ENCODE measurements at places on chromosomes 12 and 14. TPM values are rescaled to one million over a fixed set of nuclear protein-coding genes. Genes with fewer than 3 reads are reported as not detected.
A peak's percentile ranks its signal among the peaks of the same experiment; 100 is the strongest.

WSCD2 gene
- 2.2 TPM for total RNA-seq

CMA1 gene
- total RNA-seq, result not detected

- H3K27ac ChIP-seq, result no peak overlapping the region
- H3K4me1 ChIP-seq, result no peaks in the 10 kb centered on the region
- H3K27me3 ChIP-seq, result no peaks in the 10 kb centered on the region
- DNase-seq, result no peak
Observed at GRCh38 chr12:23803540-23803939, 145.9 kb downstream of the SOX5 start.

DNA sequence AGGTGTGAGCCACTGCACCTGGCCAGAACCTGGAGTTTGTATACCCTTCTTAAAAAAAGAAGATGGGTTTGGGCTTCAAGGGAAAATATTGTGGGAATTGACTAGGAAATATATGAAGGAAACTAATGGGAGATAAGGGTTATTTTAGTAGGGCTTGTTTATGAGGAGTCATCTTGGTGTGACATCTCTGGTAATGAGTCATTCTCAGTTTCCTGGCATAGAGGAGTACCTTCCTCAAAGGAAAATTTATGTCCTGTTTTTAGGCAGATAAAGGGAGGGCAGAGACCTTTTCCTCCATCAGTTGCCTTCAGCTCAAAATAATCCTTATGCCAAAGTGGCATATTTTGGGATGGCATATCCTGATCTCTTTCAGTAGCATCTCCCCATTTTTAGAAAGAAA is 30.6 kb upstream of the NFKBIA start:
- no peaks in the 10 kb centered on the region for H3K4me1 ChIP-seq
- no peaks in the 10 kb centered on the region for H3K36me3 ChIP-seq
- DNase-seq, result no peak
- no peak overlapping the region for H3K4me3 ChIP-seq
- no peak overlapping the region for H3K27ac ChIP-seq

DNA sequence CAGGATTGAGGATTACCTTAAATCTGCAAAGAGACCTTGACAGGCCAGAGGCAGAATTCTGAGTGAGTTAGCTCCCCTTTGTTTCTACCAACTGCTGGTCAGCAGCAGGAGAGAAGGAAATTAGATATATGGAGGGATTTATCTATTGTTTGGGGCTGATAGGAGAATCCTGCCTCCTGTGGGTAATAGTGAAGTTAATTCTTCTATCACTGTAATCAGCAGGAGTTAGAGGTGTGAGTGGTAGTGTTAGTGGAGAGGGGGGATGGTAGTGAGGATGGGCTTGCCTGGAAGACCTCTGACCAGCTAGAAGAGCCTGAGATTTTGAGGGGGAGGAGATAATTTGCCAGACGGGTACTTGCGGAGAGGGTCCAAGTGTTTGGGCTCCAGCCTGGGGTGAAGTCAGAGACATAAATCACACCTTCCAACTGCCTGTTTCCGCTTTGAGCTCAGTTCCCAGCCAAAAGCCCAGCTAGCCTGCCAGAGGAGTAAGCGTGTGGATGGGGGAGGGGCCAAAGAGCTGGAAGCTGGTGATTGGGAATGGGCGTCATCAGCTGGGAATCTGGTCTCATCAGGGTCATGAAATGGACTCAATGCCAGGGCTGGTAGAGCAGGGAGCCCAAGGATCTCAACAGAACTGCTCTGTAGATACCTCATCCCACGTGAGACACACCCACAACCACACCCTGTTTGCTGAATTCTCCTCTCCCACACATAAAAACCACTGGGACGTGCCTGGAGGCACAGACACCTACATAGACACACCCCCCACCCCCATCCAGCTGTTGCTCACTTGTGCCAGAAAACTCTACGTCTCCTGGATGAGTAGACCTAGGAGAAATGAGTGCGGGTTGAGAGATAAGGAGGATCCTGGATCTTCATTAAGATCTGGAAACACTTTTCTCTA is 13.1 kb upstream of the ITGA5 start:
- H3K36me3 ChIP-seq, result no peaks in the 10 kb centered on the region
- H3K4me1 ChIP-seq, result no peaks in the 10 kb centered on the region
- peaks cover 27% of the 10 kb centered on the region for H3K27me3 ChIP-seq
- H3K27ac ChIP-seq, result no peak overlapping the region
- H3K4me3 ChIP-seq, result peak overlapping the region; percentile 23

DNA sequence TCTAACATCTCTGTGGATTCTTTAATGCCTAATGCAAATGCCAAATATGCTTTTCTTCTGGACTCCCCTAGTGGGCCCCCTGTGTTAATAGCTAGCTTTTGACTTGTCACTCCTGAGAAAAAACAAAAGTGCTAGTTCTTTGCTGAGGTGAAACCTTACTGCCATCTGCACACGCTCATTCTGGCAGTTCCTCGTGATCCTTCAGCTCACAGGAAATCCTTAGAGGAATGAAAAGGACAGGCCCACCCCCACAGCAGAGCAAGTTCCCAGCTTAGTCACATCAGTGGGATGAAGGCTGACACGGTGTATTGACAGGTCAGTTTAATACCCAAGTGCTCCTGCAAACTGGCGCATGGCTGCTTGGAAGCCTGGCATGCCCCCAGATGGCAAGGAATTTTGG is 165.1 kb upstream of the ATP2B1 start:
- H3K4me3 ChIP-seq, result no peak overlapping the region
- H3K36me3 ChIP-seq, result no peaks in the 10 kb centered on the region
- H3K27ac ChIP-seq, result no peak overlapping the region
- DNase-seq, result no peak
- no peaks in the 10 kb centered on the region for H3K27me3 ChIP-seq

DNA sequence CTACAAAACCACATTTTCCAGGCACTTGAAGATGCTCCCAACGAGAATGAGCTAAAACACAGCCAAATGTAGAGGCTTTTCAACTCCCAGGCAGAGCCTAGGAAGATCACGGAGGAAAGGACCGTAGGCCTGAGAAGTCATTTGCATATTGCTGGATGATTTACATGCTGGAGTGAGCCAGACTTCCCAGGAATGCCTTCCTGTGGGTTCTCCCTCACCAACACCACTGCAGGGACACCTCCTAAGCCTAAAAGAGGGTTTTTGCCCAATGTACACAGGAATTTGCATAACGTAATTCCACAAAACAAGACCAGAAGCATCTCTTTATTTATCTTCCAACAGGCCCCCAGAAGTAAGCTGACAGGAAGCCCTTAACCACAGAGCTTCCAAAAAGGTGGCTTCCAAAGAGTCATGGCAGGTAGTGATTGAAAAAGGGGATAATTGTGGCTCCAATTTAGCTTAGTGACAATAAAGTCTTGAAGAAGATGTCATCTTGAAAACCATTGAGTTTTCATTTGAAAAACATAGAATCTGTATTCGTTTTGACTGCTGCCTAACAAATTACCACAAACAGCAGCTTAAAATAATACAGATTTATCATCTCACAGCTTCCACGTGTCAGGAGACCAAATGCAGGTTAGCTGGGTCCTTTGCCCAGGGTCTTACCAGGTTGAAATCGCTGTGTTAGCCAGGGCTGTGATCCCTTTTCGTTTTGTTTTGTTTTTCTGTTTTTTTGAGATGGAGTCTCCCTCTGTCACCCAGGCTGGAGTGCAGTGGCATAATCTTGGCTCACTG is 116.2 kb downstream of the EGLN3 start:
- no peak overlapping the region for H3K4me3 ChIP-seq
- no peak for DNase-seq
- no peaks in the 10 kb centered on the region for H3K27me3 ChIP-seq
- peaks cover 8% of the 10 kb centered on the region for H3K4me1 ChIP-seq
- no peak overlapping the region for H3K27ac ChIP-seq

DNA sequence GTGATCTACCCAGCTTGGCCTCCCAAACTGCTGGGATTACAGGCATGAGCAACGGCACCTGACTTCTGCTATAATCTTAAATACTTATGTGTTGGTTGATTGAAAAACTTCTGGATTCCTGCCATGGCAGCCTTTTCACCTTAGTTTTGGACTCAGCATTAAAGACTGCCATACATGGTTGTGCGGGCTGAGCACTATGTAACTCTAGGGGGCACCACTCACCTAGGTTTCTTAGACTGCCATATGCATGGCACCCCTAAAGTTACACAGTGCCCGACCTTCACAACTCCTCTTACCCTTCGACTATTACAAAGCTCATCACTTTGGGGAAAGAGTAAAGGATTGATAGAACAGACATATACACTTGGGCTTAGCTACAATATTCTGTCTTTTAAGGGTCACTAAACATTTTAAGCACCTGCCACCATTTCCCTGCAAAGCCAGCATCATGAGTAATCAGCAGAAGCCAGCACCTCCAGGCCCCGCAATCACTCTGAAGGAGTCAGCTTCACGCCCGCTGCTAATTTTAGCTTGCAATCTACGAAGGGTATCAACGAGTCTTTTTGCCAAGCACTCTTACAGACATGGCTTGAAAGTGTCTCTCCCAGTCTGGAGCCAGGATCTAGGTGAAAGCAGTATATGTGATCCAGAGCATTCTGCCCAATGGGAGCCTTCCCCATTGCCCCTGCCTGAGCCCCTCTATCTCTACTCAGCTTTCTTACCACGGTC is 59.8 kb downstream of the SUDS3 start:
- H3K27me3 ChIP-seq, result no peaks in the 10 kb centered on the region
- H3K4me1 ChIP-seq, result no peaks in the 10 kb centered on the region
- no peak for DNase-seq

DNA sequence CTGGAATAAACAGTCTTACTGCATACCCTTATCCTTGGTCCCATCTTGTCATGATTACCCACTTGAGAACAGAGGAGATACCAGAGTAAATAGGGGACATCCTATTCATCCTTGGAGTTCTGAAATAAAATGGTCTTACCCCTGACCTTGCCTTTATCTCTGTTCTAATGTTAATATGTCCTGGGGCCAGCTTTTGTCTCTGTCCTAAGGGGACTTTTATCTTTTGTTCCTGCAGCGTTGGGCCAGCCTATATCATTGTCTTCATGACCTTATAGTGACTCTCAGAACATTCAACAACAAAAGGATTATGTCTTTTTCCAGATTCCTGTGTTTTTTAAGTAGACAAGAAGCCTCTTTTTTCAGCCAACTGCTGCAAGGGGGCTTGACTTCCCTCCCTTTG is 1057.5 kb downstream of the LRFN5 start:
- H3K4me1 ChIP-seq, result no peaks in the 10 kb centered on the region
- no peak overlapping the region for H3K4me3 ChIP-seq
- no peaks in the 10 kb centered on the region for H3K27me3 ChIP-seq
- H3K27ac ChIP-seq, result no peak overlapping the region

Data from H1 (cell line).